T follicular helper cell (primary cell): ENCODE measurements at places on chromosomes 7 and 10.

- no peak for DNase-seq
Measured at GRCh38 chr10:96305019-96305418, 785 bp downstream of the DNTT start.

DNA sequence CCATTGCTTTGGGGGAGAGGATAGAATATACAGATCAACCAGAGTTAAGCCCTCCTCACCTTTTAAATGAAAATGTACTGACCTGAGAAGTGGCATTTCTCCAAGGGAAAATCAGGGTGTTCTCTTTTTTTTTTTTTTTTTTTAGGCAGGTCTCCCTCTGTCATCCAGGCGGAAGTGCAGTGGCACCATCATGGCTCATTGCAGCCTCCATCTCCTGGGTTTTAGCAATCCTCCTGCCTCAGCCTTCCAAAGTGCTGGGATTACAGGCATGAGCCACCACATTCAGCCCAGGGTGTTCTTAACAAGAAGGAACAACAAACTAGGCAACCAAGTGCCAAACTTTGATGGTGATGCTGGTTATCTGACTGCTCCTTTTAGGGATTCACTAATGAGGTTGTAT lies 111.0 kb downstream of the SVOPL start:
- no peak for DNase-seq

DNA sequence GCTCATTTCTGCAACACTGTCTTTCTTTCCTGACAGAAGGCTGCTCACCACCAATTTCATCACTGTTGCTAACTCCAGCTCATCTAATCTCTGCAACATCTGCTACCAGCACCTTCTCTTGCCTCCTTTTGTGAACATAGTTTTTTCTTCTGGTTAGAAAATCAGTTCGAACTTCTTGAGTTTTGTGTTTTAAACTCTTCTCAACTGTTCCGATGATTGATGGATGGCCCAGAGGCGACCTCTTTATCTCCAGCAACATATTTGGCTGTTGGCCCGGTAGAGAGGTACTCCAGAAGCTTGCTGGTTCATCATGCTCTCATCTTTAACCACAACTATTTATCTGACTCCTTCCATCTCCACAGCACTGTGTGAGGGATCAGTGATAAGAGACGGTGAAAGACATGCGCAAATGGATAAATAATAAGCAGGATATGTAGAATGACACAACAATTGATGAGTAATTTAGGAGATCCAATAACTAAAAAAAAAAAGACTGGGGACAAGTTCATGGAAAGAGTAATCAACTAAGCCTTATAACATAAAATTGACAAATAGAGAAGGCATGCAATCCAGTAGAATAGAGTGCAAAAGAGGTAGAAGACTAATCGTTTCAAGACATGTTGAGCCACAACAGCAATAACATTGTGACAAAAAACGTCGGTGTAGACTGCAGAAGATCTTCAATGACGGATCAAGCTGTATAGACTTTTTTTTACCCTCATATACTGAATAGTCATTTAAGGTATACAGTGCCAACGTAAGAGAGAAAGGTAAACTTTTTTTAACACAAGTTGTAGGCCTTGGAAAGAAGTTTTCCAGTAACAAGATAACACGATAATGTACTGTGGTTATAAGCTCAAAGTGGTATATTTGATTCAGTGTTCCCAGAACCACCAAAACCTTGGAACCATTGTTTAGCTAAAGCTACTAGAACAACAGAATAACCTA lies 152.2 kb downstream of the CRPPA start:
- no peak for DNase-seq

DNA sequence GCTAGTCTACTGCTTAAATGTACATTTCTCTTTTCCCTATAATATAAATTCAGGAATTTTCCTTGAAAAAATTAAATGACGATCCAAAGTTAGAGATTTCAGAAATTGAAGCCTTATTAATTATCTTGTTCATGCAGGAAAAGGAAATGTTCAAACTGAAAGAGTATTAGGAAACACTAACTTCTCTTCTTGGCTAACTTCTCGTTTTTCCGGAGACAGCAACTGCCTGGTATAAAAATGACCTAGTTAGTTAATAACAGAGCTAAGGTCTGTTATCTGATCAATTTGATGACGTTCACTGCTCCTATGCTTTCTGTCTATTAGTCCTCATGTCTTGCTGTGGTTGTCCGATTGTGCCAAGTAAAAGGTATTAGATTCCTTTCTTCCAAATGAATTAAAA lies 212.5 kb downstream of the DGKB start:
- DNase-seq: no peak

GRCh38 chr10:42999385-43000020 lies 77.4 kb upstream of the RET start:
- no peak for DNase-seq

DNA sequence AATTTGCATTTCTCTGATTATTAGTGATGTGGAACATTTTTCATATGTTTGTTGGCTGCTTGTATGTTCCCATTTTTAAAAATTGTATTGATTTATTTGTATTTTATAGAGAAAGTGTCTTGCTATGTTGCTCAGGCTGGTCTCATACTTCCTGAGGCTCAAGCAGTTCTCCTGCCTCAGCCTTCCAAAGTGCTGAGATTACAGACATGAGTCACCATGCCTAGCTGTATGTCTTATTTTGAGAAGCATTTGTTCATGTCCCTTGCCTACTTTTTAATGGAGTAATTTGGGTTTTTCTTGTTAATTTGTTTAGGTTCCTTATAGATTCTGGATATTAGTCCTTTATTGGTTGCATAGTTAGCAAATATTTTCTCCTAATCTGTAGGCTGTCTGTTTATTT lies 214.2 kb upstream of the KAT6B start:
- DNase-seq: no peak

DNA sequence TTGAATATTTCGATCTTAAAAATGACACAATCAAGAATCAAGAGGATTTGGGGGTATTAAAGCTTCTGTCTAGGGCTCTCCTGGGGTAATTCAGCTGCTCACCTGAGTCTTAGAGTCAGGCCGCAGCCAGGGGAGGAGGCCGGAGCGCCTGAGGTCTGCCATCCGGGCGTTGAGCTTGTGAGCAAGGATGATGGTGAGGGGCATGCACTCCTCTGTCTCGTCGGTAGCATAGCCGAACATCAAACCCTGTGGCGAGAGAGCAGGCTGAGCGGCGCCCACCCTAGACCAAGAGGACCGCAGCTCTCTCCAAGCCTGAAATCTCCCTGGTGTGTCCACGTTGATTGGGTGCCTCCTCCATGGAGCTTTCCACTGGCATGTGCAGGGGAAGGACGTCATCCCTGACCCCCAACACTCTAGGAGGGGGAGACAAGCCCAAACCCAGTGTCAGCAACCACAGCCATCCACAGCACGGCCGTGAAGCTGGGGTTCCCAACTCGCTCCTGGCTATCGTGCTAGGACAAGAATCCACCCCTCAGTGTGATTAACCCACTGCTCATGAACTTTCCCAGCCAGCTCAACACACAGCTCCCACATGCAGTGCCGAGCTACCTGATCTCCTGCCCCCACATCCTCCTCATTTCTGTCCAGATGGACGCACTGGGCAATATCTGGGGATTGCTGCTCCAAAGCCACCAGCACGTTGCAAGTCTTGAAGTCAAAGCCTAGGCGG lies 9.2 kb downstream of the MAT1A start:
- no peak for DNase-seq

- no peak for DNase-seq
Measured at GRCh38 chr7:158075633-158076001, 512.0 kb downstream of the PTPRN2 start.

DNA sequence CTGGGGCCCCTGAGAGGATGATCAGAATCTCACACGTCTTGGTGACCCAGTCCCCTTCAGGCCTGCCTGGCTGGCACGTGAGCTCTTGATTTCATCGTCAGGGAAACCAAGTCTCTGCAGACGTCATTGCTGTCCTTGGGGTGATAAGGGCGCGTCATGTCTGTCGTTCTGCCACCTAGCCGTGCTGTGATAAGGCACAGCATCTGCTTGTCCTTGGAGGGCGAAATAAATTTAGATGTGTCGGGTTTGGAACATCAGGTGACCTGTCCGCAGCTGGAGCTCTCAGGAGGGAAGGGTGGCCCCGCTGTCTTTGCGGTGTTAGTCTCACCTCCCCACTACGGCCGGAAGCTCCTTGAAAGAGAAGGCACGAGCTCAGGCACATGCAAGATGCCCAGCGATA lies 129.2 kb downstream of the GRK5 start:
- DNase-seq: no peak
